ENCODE measurements at places on chromosomes 16 and 17.

GRCh38 chr17:29138184-29138955 is 41.8 kb downstream of the MYO18A start:
- DNase-seq: peak; percentile 67

DNA sequence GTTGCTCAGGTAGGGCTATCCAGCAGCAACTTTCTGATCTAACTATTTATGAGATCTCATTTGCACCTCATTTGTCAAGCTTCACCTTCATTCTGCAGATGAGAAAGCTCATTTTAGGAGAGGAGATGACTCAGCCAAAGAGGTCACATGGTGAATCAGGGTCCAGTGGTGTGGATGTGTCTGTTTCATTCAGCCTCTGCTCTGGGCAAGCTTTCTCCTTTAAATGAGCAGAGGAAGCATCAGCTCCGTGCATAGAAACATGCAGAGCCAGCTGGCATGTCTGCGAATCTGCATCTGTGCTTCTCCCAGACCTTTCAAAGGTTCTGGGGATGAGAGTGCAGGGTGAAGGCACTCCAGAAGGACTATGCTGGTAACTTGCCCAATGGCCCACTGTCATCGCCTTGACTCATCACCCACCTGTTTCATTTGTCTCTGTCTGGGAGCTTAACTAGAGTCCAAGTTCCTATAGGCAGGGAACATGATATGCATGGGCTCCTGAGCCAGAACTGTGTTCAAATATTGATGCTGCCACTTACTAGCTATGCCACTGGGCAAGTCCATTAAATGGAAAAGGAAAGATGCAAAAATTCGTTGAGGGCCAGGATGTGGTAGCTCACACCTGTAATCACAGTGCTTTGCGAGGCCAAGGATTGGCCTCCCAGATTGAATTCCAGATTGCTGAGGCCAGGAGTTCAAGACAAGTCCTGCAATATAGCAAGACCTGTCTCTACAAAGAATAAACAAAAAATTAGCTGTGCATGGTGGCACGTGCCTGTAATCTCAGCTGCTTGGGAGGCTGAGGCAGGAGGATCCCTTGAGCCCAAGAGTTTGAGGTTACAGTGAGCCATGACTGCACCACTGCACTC is 67.1 kb upstream of the NLK start:
- DNase-seq: no peak

- DNase-seq: no peak
These were observed 51.6 kb upstream of the DNAH17 start for GRCh38 chr17:78628547-78629435.

DNA sequence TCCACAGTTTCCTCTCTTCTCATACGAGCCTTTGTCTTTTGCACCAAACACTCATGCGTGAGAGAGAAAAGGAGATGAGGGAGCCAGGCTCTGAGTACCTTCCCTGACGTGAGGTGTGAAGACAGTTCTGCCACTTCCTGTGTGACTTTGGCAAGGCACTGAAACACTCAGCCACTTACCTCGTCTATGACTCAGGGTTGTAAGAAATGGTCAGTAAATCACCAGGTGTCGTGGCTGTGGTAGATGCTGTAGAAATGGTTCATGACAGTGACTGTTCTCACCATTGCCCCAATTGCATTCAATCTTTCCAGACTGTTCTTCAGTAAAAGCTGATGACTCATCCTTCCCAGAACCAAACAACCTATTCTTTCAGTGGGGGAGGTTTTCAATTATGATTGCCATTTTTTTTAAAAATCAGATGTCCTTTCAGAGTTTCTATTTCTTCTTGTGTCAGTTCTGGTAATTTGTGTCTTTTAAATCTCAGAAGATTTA is 49.2 kb upstream of the CBFA2T3 start:
- DNase-seq: peak; percentile 39

DNA sequence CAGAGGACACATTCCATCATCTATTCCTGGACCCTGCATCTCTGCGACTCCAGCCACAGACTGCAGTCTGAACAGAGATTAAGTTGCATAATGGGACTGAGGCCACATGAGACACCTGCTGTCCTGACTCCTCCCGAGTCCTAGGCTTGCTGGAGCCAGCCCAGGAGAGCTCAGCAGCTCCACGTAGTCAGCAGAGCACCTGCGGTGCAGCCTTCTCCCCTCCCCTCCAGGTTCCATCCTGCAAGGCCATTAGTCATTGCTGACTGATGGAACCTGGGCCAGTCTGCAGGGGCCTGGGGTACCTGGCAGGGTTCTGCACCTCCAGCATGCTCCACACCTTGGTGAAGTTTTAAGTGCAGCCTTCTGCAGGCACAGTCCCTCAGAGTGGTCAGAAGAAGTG is 76.7 kb downstream of the PLD6 start:
- no peak for DNase-seq

DNA sequence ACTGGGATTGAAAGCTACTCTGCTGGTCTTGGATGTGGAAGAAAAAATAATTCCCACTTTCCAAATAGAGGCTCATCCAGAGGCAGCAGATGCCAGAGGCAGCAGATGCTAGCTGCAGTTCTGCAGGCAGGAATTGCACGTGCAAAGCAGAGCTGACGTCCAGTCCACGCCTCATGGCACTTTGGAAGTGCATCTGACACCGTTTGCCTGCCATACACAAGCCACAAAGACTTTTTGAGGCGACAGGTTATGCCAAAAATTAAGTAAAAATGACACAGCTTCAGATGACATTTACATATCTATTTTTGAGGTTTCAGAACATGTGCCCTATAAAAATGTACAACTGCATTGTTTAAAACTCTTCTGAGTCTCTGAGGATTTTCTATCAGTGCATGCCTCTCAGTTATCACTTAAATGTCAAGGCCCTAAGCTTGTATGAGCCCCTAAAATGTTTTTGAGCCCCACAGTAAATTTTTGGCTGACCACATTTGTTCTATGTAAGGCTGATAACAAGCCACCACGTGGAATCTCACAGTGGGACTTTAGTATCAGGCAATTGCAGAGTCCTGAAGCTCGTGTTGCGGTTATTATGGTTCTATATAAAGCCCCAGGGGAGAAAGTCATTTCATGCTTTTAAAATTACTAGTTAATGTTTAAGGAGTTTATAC is 239.2 kb downstream of the PRKCA start:
- peak; percentile 58 for DNase-seq

DNA sequence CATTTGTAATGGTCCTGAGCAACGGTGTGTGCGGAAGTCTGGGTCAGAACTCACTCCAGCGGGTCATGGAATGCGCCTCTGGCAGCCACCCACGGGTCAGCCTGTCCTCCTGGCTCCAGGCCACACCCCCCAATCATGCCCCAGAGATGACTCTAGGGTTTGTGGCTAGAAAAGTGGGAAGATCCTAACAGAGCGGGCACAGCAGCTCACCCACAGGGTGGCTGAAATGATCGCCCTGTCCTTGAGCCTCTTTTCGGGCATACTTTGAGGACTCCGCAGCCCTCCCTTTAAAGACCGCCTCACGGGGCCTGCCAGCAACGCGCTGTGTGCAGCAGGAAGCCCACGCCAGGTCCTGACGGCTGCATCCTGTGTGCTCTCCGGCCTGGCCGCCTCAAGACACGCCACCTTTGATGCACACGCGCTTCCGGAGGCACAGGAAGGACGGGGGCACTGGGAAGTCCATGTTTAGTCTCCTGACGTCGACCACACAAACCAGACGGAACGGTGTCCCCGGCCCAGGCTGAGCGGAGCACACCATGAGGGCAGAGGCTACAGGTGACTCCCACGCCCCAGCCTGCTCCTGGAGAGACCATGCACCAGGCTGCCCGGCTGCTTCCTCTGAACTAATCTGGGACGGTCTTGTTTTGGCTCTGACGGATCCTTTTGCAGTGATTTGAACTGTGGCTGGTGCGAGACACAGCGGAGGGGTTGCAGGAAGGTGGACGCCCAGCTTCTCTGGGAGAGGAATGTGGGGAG is 92.9 kb downstream of the TBC1D16 start:
- no peak for DNase-seq

- DNase-seq: no peak
These were observed 22.8 kb upstream of the SLC5A11 start for GRCh38 chr16:24822974-24823373.

DNA sequence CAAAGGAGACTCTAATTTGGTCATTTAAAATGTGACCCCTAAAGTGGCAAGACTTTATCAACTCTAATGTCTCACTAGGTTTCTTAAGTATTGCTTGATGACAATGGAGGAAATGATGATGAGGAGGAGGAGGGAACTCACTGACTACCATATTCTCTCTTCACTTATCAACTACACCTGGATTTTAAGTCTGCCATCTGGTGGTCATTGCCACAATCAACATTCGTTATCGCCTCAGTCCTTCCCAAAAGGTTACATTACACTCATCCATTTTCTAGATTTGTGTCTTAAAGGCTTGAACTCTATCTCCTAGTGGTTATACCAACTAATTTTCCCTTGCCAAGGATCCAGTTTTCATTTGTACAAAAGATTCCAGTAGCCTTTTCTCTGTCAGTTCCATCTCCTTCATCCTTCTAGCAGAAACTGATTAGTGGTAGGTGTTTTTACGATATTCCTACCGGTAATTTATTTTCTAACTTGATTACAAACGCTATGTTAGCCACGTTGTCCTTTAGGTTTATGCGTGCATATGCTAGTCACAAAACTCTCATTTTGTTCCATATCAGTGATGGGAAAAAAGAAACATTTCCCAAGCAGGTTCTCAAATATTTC is 114.6 kb upstream of the NOG start:
- peak; percentile 37 for DNase-seq

GRCh38 chr16:58940609-58941008 is 206.5 kb upstream of the GOT2 start:
- DNase-seq: no peak

GRCh38 chr17:17719199-17719940 is 38.1 kb downstream of the RAI1 start:
- no peak for DNase-seq

GRCh38 chr16:58425756-58426494 is 33.7 kb downstream of the GINS3 start:
- peak; percentile 95 for DNase-seq

DNA sequence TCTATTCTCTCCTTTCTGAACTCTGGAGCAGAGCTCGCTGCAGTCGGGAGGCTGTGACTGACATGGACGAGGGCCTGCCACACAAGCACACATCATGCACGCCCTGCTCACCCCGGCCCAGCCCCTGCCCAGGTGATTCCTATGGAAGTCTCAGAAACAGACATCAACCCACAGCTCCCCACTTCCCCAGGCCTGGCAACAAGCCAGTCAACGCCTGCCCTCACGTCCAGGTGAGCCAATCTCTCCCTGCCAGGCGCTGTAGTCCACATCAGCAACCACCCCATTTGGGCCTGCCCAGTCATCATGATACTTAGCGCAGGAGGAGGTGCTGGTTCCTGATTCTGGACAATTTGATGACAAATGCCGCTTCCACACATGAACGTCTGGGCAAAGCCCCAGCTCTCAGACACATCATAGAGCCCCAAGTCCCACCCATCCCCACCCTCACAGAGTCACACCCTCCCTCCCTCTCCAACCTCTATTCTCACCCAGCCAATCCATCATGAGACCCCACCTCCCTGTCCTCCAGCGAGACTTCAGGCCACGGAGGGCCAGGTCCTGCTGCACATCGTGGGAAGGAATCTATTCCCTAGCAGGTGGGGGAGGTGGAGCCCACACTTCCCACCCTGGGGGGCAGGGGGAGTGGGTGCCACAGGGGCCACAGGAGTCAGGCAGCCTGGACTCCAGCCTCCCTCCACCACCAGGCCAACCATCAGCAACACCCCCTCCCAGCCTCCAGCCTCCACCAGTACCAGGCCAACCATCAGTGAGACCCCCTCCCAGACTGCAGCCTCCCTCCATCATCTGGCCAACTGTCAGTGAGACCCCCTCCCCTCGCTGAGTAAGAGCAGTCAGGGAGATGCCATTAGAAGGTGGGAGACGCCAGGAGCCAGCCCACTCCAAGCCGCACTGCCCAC is 33.7 kb upstream of the GSG1L start:
- DNase-seq: no peak
